ENCODE measurements at places on chromosomes 6 and 20. TPM values are rescaled to one million over a fixed set of nuclear protein-coding genes. Genes with fewer than 3 reads are reported as not detected.

BPI gene
- 7.9 TPM for total RNA-seq

MOG gene
- not detected for total RNA-seq

HCRTR2 gene
- not detected for total RNA-seq

RIMS1 gene
- 1.8 TPM for total RNA-seq

SAYSD1 gene
- 11.9 TPM for total RNA-seq

HLA-DMB gene
- 12.7 TPM for total RNA-seq

TRIM10 gene
- total RNA-seq, result 2.2 TPM

OLIG3 gene
- not detected for total RNA-seq

TREM1 gene
- 1.6 TPM for total RNA-seq

LTA gene
- total RNA-seq, result not detected

DNA sequence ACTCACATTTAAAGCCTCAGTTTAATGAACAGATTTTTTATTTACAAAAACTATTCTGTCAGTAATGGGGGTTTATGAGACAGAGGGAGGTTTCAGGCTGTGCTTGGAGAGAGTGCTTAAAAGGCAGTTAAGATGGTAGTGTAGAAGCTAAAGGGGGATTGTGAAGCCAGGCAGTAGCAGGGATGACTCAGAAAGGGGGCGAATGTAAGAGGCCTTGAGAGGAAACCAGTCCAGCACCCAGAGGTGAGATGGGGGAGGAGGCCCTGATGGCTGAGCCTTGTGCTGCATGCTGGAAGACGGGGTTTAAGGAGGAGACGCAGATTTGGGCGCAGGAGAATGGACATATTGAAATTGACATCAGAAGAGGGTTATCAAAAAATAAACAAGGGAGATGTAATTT is 6.6 kb upstream of the SERPINB9 start:
- DNase-seq, result no peak

- no peak for DNase-seq
These were observed 13.5 kb downstream of the CCR6 start for GRCh38 chr6:167136376-167136775.

GRCh38 chr6:145009711-145010110 is 724.6 kb downstream of the UTRN start:
- no peak for DNase-seq

- peak; percentile 83 for DNase-seq
These were observed 48.1 kb downstream of the ESF1 start for GRCh38 chr20:13736436-13737191.

- DNase-seq, result no peak
These were observed 5.1 kb upstream of the POPDC3 start for GRCh38 chr6:105184921-105185320.

- DNase-seq, result no peak
These were observed 776.4 kb upstream of the NRSN1 start for GRCh38 chr6:23349521-23350147.

DNA sequence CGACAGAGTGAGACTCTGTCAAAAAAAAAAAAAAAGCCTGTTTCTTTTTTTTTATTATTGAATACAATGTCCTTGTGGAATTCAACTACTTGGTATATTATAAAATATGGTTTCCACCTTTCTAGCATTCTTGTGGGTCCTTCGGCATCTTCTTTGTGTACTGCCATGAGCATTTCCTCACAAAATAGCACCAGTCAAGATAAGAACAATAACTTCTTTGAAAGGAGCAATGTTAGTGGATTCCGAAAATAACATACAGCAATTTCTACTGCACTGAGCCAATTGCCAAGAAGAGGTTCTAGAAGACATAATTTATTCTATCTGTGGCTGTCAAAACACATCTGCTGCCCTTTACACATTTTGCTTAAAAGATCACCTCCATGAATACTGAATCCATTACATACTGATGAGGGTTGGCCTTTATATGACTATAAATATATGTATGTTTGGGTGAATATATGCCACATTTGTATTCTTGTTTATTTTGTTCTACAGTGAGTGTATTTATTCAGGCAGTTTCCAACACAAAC is 19.1 kb upstream of the SPTLC3 start:
- DNase-seq, result no peak

- DNase-seq, result no peak
These were observed 40.6 kb downstream of the CTNNBL1 start for GRCh38 chr20:37734228-37734985.

- no peak for DNase-seq
These were observed 103.6 kb upstream of the BMP2 start for GRCh38 chr20:6663751-6664388.

DNA sequence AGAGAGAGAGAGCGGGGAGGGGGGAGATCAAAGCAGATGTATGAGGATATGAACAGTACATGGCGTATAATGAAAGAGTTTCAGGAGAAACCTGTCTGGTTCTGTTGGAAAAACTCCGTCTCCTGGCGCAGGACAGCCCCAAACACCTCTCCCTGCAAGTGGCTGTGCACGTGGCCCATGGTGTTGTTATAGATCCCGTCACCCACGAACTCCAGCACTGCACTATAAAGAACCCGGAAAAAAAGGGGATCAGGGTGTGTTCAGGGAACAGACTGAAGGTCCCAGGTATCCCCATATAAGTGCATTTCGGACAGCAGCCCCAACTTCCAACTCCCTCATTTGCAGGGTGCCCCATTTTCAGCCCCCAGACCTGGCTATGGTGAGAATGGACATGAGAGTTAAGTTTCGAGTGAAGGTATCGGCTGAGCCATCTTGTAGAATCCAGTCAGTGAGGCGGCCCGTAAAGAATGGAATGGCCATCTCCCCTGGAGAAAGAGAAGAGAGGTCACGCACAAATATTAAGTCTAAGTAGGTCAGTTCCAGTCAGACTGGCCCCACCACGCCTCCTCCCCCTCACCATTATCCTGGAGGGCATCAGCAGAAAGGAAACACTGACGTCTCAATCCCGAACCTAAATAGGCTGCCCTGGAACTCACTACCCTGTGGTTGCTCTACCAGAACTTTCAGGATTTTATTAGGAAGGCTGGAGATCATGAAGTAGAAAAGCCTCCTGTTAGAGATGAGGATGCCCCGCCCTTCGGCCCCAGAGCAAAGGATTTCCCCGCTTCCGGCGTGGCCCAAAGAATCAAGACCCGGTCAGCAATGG is 1.3 kb downstream of the TAP1 start:
- DNase-seq, result no peak

DNA sequence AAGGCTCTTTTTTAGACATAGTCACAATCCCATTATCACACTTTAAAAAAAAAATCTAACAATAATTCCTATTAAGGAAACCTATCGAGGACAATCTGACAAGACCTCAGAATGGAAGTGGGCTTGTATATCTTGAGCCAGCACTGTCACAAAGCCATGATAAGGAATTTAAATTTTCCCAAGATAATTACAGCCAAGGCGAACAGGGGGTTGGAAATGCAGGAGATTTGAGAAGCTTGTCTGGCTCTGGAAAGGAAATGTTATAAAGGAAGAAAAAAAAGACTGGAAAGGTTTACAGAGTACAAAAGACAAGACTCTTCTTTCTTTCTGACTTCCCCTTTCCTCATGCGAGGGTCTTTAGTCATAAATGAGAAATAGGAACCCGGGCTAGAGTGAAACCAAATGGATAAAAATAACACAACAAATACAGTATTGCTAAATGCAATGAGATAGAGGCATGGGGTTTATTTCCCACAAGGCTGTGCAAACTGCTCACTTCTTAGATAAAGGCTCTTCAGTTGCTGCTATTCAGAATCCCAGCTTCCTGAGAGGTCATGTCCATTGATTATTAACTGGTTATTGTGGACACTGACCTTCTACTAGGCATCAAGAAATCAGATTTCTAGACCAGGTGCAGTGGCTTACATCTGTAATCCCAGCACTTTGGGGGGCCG is 13.4 kb upstream of the GHRH start:
- no peak for DNase-seq

GRCh38 chr20:45462711-45463509 is 6.6 kb upstream of the WFDC2 start:
- no peak for DNase-seq

DNA sequence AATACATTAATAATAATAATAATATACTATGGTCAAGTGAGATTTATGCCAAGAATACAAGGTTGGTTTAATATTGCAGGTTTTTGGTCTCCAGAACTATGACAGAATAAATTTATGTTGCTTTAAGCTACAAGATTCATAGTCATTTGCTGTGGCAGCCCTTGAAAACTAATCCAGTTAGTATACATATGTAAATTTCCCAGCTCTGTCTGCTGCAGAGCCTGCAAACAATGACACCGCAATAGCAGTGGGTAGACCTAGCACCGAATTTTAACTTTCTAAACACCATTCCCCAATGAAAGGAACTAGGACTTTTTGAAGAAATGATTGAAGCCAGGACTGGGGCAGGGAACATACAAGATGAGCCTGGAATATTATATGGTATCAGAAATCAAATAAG is 647.7 kb upstream of the NRSN1 start:
- no peak for DNase-seq

DNA sequence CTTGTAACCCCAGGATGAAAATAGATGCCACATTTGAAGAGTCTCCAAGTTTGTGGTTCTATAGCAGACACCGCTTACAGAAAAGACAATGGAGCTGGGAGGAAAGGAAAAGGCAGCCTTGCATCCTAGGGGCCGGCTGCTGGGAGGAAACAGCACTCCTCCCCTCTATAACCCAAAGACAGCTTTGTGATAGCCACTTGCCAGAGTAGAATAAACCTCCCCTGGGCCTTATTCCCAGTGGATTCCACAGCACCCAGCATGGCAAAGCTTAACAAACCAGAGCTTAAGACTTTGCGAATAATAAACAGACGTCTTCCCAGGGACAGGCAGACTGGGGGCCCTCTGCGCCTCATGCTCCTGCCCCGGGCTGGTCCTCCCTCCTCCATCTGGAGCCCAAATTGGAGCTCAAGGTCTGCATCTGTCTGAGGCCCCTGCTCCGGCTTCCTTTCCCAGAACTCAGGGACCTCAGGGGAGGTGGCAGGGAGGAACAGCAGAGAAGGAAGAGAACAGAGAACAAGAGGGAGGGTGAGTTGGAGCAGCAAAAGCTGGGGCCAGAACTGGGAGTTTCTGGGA is 8.8 kb upstream of the TAF8 start:
- DNase-seq, result peak; percentile 57

GRCh38 chr6:16383607-16384206 is 145.3 kb downstream of the GMPR start:
- no peak for DNase-seq

DNA sequence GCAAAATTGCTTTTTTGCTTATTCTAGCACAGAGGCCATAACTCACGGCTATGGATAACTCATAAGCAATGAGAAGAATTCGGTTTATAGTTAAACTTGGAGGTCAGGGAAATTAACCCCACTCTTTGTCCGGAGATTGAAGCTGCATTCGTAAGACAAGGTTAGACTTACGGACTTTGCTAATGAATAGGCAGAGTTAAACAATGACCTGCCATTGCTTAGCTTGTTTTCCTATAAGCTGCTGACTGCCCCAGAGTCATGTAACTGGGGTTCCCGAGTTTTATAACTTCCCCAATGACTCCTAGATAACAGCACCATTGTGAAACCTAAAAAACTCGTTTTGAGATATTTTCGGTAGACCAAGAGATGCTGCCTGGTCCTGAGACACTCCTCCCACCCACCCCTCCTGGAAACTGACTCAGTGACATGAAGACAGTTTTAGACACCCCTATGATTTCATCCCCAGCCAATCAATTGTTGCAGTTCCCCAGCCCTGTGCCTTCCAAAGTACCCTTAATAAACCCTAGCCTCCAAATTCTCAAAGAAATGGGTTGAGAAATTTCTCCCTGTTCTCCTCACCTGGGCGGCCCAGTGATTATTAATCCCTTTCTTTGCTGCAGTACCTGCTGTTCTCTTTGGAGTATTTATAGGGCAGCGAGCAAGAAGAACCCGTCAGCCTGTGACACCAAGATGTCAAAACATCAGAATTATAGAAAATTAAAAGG is 33.1 kb upstream of the MCUR1 start:
- no peak for DNase-seq

- no peak for DNase-seq
These were observed at the start of gene PPP1R14C for GRCh38 chr6:150142670-150143515. Gene PPP1R14C (plus strand): TSS chr6:150143044. CDS start chr6:150143193, 149 bp downstream.

GRCh38 chr6:122753688-122754056 is 25.8 kb upstream of the FABP7 start:
- no peak for DNase-seq

DNA sequence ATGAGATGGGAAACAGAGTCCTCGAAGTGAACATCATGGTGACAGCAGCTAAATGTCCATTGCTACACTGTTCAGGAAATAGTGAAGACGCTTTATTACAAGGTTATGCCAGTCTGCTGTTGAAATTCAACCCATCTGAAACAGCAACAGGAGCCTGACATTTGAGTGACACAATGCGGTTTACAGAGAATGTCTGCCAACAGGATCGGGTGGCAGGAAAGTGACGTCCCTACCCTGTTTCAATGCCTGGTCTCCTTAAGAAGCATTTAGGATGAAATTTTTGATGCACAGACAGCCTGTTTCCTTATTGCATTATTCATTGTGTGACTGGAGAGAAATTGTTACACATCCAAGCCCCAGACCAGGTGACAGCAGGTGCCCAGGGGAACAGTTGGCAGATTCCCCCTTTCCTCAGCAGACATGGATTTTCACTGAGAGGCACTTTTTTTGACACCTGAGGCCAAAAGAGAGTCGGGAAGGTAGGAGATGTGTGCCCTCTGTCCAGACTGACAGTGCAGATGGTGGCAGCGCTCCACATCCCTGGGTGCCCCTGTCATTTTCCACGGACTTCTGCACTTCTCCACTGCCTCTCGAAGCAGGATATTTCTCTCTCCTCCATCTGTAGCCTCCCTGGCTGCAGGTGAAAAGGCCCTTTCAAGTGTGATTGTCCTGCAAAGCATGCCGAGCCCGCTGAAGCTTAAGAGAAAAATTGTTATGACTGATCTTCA is 87.9 kb downstream of the BFSP1 start:
- DNase-seq, result no peak

DNA sequence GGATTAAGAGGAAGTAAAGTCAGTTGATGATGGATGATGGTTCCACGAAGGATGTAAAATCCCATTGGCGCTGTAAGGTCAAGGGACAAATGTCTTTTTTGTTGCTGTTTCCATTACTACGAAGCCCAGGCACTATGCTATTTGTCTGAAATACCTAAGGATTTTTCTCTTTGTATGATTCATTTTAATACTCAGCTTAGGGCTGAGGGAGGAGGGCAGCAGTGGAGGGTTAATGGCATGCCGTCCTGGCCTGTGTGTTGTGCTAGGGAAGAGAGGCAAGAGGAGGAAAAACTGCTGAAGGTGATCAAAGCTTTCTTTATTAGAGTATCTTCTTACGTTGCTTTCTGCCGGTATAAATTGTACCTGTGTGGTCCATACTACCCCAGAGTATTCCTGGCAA is 6.5 kb upstream of the SMOC2 start:
- DNase-seq, result no peak

DNA sequence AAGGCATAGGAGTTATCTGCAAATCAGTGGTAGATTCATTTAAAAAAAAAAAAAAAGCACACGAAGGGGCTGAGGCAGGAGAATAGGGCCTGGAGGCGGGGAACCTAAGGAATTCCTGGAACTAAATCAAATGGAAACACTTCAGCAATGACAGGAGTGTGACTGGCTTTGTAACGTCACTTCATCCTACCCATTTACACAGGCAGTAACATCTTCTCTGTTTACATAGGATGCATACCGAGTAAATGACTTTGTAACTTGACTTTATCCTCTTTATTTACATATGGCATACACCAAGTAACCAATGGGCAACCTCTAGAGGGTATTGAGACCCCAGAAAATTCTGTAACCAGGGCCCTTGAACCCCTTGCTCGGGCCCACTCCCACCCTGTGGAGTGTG is 56.4 kb upstream of the IYD start:
- no peak for DNase-seq
